ENCODE measurements at places on chromosomes 7 and 10.

DNA sequence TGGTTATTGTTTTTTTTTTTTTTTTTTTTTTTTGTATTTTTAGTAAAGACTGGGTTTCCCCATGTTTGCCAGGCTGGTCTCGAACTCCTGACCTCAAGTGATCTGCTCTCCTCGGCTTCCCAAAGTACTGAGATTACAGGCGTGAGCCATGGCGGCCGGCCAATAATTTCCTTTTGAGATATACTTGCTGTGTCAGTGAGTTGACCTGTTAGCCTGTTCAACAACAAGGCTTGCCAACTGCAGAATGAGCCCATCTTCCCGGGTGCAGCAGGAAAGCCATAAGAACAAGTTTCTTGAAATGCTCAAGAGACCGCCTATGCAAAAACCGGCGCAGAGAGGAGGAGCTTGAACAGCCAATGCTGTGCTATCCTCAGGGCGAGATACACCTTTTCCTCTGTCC, 112.5 kb downstream of the PRPF18 start:
- DNase-seq = no peak

GRCh38 chr10:52119507-52119906, 194.6 kb upstream of the DKK1 start:
- no peak for DNase-seq

DNA sequence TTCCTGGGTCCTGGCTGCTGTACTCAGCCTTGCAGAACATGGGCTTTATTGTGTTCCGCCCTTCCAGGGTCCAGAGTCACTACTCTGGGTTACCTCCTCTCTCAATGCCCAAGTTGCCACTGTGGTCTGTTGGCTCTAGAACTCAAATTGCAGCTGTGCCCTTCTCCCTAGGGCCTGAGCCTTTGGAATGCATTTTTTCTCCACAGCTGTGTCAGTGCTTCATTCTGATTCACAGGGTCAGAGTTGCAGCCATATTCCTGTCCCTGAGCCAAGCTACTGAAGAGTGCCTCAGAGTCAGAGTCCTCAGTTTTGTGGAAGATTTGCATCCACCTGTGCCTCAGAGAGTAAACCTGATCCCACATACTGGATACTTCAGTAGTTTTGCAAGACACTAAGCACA, 167.5 kb downstream of the ITGB1 start:
- no peak for DNase-seq

DNA sequence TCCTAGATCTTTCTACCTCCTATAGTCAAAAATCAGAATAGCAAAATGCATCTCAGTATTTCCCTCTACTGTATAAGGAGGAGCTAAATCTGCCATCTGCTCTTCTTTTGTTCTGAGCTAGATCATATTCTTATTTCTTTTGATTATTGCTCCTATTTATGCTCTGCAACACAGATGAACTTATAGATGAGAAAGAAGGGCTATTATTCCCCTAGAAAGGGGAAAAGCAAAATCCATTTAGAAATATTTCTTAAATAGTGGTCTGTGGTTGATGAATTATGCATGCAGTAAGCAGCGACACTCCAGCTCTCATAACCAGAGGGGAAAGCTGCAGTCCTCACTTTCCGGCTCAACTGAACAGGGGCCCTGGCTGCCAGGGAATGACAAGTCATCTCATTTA, 207.3 kb upstream of the SORCS1 start:
- DNase-seq = no peak

GRCh38 chr7:98233219-98234070, 18.6 kb downstream of the TECPR1 start:
- DNase-seq = no peak

- DNase-seq = no peak
Observed at GRCh38 chr7:55181762-55182161, 162.9 kb downstream of the EGFR start.
